ENCODE measurements at places on chromosomes 5 and 9.

DNA sequence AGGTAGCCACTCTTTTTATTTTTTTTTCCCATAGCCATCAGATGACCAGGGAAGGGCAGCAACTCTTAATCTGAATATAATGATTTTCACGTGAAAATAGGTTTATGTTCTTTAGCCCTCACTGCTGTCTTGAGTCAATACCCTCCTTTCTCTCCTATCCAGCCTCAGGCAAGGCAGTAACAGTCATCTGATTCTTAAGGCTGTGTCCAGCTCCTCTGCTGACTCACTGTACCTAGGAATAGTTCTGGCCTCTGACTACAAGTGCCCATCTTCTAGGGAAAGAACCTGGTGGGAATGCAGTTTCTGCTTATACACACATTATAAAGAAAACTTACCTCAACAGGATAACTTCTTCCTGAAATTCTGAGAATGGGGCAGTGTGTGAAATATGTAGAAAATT is 30.7 kb downstream of the DHX29 start:
- no peak for DNase-seq

DNA sequence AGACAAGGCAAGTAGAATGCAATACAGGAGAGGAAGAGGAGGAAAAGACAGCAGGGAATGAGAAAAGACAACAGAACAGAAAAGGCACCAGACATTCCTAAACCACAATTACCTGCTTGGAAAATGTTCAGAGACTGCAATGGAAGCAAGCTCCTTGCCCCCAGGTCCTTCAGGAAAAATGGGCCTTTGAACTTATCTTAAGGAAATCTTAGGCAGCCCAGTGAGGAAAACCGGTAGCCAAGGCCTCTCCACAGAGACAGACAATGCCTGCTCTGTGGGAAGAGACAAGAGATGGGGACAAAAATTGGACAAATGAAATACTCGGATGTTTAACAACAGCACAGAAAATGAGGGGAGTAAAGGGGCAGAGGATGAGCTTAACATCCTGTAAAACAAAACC is 31.2 kb downstream of the HTR4 start:
- DNase-seq: no peak

GRCh38 chr5:111063709-111064322 is 7.7 kb upstream of the TSLP start:
- DNase-seq: no peak

DNA sequence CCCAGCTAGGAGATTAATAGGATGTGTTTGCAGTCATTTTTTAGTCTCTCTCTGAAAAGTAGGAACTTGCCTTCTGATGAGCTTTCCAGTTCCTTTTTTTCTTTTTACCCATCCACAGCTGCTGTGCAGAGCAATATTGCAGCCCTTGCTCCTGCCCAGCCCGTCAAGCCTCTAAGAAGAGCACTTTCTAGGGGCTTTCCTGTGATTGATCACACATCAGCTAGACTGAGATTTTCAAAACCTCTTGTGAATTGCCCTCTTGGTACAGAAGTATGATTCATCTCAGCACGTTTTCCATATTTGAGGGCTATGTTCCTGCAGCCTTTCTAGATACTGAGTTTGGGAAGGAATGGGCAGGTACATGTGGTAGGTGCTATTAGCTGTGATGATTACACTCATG is 93.9 kb downstream of the GALNT10 start:
- DNase-seq: no peak

GRCh38 chr5:53479045-53479589 is 1.3 kb upstream of the FST start:
- no peak for DNase-seq

DNA sequence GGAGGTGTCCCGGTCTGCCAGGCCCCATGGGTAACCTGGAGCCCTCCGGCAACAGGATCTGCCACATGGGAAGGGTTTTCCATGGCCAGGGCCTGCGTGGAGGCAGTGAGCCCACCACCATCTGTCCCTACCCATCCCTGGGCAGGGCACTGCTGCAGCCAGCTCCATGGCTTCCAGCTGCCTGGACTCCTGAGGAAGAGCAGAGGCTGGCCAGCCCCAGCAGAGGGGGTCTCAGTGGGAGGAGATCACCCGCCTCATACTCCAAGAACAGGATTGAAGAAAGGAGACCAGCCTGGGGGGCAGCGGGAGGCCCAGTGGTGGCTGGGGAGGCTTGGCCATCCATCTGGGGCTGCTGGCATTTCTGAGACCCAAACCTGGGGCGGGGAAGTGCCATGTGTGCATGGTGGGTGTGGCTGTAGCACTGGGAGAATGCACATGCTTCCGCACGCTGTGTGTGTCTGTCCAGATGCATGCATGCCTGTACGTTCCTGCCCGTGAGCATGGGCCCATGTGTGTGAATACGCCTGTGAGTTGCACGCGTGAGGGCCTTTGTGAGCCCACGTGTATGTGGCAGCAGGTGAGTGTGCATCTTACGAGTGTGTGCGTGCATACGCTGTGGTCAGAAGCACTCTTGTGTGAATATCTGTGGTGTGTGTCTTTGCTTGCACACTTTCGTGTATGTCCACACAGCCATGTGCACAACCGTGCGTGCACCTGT is 78.5 kb downstream of the LMX1B start:
- DNase-seq: no peak

GRCh38 chr5:54673523-54674225 is 156.1 kb downstream of the SNX18 start:
- peak; percentile 5 for DNase-seq

DNA sequence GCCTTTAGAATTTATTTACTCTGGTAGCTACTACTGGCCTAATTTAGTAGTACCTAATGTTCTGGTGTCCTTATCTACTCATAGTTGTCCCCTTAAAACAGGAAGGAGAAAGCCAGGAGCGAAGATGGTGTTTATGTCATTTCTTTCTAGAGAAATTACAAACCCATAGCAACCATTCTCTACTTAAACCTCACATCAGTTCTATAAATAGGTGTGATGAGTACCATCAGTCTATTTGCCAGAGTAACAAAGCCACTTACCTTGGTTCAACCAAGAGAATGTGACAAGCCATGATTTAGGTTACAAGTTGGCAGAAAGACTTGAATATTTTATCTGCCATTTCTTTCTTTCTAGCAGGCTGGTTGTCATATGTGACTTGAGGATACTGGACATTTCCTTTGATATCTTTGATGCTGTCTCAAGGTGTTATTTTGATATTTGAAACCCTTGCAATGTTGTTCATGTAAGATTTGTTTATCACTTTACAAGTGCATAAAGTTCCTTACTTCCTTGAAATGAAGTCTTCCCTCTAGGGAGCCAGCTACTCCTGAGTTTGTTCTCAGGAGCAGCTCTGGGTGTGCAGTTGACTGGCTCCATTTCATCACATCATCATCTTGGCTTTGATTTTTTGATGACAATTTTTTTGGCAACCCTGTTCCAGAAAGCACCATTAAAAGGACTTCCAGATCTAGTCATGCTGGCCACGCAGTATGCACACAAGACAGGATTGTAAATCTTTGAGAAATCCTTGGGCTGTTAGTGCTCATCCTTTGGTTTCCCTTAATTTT is 286.8 kb downstream of the ARHGAP26 start:
- DNase-seq: no peak

GRCh38 chr5:147369742-147370374 is 135.0 kb downstream of the STK32A start:
- DNase-seq: no peak

- no peak for DNase-seq
Measured at GRCh38 chr5:14445576-14446290, 135.9 kb upstream of the OTULINL start.

- no peak for DNase-seq
Measured at GRCh38 chr9:112867275-112867991, 23.2 kb downstream of the SLC46A2 start.
